ENCODE measurements at places on chromosomes 2 and 18.

DNA sequence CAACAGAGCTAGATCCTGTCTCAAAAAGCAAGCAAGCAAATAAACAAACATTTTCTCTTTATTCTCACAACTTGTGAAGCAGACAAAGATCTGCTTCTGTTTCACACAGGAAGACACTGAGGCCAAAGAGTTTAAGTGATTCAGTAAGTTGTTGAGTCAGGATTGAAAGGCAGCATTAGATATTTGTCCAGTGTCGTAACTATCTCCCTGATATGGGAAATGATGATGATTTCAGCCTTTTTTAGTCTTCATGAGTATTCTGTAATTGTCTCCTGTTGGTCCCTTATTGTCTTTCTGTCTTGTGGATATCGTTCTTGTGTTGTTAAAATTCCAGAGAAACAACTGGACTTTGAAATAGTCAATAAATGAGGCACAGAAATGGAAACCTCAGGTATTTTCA, 59.6 kb downstream of the GATA6 start:
- no peak for DNase-seq

DNA sequence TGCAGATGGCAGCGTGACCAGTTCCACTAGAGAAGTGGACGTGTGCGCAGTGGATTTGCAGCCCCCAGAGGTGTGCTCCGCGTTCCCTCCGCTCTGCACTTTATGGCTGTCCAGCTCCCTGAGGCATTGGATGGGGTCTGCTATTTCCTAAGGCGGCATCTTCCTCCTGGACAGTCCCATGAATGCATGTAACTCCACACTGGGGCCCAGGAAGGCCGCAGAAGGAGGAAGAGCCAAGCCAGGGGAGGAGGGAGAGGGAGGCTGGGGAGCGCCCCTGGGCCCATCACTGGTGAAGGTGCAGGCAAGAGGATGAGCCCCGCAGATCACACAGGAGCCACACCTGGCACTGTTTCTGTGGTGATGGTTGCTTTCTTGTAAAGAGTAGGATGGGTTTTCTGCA, 99.1 kb downstream of the PTGR3 start:
- DNase-seq = no peak

- no peak for DNase-seq
These were observed 1.4 kb downstream of the SUCLG1 start for GRCh38 chr2:84457686-84458085.

DNA sequence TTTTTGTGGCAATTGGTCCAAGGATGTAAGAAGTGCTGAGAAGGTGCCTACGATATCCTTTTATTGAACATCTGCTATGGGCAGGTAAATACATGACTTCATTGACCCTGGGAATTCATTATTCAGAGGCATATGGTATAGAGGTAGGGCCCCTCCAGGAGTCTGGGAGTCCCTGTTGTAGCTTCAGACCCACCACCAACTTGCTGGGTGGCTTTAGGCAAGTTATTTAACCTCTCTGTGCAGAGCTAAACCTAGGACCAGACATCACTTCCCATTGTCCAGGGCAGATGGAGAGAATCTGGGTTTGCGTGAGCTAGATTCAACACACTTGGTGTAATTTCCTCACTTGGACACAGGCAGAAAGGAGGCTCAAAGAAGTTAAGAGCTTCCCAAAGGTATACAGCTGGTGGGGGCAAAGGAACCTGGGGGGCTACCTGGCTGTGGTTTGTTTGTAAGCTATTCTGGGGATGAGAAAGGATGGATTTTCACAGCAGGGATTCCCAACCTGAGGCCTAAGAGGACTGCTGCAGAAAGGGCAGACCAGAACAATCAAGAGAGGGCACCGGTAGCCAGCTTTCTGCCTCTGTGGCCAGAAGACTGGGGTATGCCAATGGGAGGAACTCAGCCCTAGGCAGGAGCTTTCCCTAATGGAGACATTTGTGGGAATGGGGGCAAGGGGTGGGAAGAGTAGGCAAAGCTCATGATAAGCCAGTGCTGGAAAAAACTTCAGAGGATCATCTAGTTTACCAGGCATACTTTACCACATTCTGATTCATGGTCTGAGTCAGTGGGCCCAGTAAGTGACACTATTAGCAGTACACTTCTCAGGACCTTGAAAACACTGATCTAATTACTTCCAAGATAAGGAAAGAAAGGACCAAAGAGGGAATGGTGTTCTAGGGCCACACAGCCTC, 102.7 kb upstream of the SMAD2 start:
- no peak for DNase-seq

GRCh38 chr2:144376460-144376859, 143.5 kb downstream of the ZEB2 start:
- DNase-seq = no peak

- no peak for DNase-seq
These were observed 36.0 kb downstream of the WDFY1 start for GRCh38 chr2:223909001-223909741.

DNA sequence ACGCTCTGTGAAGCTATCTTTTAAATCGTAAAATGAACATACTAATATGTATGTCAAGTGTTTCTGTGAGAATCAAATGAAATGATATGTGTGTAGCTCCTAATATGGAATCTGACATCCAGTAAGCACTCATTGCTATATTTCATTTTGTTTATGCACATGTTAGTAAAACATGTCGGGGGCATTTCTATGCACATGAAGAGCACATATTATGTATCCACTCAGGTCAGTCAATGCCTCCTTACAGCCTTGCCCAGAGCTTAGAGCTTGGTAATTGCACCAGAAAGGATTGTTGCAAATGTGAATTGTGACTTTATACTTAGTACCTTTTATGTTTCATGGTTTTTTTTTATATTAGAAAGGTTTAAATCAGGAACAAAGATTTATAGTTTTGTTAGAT, 463.7 kb upstream of the HNMT start:
- DNase-seq = no peak

- DNase-seq = no peak
These were observed 60.9 kb downstream of the EDAR start for GRCh38 chr2:108927936-108928659.

DNA sequence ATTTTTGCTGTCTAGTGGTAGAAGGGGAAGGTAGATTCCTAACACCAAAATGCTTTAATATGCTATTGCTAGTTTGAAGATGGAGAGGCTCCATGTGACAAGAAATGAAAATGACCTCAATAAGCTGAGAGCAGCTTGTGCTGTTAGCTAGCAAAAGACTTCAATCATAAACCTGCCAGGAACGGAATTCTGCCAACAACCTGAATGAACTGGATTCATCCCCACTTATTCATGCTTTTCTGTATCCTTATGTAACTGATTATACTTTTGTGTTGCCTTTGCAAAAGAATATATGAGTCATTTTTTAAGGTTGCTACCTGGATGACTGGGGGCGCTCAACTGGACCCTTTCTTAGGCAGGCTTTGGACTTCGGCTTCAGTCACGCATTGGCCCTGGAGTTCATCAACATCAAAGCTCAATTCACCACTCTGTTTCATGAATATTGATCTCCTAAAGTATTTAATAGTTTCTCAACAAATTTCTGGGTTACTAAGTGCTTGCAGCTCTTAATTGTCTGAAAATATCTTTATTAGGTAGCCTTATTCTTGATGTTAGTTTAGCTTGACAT, 97.5 kb upstream of the KCNJ3 start:
- DNase-seq = no peak

DNA sequence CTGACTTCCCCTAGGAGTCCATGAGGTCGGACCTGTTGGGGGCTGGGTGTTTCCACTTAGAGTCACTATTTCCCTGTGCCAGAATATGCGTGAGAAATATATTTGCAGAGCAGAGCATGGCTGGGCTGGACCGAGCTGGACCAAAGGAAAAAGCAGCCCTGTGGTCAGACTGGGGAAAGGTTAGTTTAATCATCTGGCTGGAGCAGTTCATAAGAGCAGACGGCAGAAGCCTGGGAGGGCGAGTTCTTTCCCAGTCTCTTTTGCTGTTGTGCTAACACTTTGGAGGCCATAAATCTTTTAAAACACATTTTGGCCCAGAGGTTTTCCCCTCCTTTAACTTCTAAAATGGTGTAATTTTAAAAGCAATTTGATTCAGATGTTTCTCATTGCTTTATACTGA, 66.5 kb downstream of the GLI2 start:
- DNase-seq = peak; percentile 63

GRCh38 chr2:197972061-197972460, 167.7 kb downstream of the PLCL1 start:
- peak; percentile 20 for DNase-seq

GRCh38 chr2:70240599-70240998, 7.8 kb downstream of the TIA1 start:
- DNase-seq = no peak

DNA sequence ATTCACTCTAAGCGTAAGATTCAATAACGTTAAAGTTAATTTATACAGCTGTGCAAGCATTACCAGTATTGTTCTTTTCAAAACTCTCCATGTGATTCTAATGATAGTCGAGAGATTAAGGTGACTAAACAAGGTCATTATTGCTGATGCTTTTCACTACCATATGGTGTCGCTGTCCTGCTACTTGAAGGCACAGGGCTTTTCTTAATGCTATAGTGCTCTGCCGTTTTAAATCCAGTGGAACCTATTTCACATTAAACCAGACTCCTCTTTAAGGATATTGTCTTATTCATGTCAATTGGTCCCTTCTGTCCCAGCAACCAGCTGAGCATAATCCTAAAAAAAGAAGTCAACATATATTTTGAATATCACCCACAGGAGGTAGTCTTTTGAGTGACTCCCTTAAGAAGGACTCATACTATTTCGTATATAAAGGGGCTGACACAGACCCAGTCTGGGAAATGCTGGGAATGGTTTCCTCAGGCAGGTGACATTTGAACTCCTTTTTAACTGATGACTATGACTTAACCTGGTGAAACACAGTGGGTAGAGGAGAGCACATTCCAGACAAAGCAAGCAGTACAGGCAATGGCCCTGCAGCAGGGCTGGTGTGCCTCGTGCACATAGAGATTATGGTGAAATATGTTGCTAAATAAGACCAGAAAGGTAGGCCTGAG, 53.9 kb upstream of the CYTIP start:
- DNase-seq = no peak

- no peak for DNase-seq
These were observed 122.7 kb downstream of the LAMA1 start for GRCh38 chr18:6994771-6995430.

DNA sequence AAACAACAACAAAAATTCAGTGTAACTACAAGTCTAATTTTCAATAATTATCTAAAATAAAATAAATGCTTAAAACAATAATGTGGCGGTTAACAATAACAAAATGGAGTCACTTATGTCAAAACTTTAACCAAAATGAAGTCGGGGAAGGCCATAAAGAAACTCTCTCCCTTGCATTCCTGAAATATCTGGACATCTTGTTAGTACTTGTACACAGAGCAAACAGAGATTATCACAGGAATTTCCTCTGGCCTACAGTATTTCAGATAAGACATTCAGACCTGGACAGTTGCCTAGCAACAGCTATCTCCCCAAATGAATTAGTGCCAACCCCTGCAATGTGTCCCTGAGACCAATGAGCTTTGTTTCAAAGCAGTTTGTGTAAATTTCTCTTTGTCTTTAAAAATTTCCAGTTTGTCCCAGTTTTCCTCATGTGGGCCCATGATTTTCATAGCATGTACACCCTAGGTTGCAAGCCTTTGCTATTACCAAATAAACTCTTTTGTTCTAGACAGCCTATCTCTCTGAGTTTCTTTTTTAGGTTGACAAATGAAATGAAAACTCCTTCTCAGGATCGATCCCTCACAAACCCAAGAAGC, 68.6 kb downstream of the EXOC6B start:
- no peak for DNase-seq

GRCh38 chr2:178827739-178828485, 20.7 kb upstream of the TTN start:
- no peak for DNase-seq

GRCh38 chr18:41146301-41146700, 808.7 kb upstream of the PIK3C3 start:
- no peak for DNase-seq

- DNase-seq = no peak
These were observed 678 bp upstream of the OTX1 start for GRCh38 chr2:63049970-63050333.

- no peak for DNase-seq
These were observed 198.5 kb downstream of the FHOD3 start for GRCh38 chr18:36496022-36496421.

DNA sequence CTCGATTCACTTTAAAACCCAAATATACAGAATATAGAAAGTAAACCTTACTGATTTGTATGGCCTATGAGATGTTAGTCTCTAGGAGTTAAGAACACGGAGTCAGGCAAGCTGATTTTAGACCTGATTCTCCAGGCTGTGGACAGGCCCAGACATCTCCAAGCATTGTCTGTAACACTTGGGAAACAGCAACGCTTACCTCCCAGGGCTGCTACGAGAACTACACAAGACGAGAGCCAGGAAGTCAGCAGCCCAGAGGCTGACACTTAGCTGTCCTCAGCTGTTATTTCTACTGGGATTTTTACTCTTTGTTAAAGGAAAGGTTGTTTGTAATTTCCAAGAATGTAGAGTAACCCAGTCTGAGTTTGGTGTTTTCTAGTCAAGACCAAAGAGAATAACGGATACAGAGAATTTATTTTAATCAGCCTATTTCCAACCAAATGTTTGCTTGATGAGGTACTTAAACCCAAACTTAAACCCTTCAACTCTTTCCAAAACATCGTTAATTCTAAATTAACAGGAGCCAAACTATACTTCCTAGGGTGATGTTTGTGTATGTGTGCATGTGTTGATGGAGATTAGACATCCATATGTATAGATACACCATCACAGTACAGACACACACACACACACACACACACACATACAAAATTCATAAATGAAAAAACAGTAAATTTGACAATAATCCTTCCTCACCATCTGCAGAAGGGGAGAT, 123.4 kb downstream of the LAMA1 start:
- peak; percentile 36 for DNase-seq

GRCh38 chr2:185208261-185208660, 530.3 kb upstream of the FSIP2 start:
- no peak for DNase-seq

DNA sequence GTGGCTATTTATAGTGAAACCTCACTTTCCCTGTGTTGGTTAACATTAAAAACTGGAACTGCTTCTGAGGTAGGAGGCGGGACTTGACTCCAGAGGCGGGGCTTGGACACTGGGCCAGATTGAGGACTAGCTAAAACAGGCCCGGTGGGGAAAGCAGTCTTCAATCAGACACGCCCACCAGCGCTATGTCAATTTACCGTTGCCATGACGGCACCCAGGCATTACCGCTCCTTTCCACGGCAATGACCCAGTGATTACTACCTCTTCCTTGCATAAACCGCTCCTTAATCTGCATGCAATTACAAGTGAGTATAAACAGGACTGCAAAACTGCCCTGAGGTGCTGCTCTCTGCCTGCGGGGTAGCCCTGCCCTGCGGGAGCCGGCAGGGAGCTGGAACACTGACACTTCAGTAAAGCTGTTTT, 35.3 kb downstream of the LRRFIP1 start:
- peak; percentile 99 for DNase-seq

DNA sequence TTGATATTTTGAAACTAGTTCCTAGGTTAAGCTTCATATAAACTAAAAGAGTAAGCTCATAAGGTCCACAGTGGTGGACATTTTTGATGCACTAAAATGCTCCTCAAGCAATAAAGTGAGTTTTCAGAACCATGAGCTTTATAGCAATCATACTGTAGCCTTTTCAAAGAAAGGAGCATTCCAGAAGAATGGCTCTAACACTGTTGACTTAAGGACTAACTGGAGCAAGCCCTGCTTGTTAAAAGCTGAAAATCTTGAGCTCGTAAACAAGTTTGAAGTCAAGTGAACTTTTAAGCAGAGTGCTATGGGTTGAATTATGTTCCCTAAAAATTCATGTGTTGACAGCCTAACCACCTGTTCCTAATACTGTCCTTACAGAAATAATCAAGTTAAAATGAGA, 38.0 kb downstream of the KYNU start:
- no peak for DNase-seq

- no peak for DNase-seq
These were observed 16.1 kb downstream of the C1D start for GRCh38 chr2:68046642-68047240.
